ENCODE measurements at places on chromosomes 12 and 14.

DNA sequence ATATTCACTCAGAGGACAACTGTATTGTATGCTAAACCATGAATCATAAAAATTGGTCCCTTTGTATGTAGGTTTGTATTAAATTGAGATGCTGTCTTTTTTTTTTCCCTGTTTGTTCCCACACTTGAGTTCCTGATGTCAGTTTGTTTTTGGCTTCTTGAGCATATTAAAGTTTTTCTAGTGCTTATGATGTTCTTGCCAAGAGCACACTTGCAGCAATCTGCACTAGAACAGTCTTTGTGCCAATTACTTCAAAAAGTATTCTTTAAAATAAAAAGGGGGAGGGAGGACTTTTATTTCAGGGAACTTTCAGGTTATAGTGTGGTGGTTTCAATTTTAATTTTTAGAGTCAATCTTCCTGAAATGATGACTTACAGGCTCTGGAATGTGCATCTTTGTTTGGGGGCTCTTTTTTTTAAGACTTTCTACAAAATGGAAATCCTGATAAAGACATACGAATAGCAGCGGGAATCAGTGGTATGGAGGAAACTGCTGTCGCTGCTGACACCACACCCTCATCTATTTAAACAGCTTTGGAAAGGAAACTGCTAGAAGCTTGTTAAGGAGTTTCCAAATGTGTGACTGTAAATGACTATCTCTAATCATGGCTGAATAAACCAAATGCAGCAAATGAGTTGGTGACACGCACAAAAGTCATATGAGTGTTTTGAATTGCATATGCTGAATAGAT lies 188.6 kb downstream of the EGLN3 start:
- DNase-seq = no peak

DNA sequence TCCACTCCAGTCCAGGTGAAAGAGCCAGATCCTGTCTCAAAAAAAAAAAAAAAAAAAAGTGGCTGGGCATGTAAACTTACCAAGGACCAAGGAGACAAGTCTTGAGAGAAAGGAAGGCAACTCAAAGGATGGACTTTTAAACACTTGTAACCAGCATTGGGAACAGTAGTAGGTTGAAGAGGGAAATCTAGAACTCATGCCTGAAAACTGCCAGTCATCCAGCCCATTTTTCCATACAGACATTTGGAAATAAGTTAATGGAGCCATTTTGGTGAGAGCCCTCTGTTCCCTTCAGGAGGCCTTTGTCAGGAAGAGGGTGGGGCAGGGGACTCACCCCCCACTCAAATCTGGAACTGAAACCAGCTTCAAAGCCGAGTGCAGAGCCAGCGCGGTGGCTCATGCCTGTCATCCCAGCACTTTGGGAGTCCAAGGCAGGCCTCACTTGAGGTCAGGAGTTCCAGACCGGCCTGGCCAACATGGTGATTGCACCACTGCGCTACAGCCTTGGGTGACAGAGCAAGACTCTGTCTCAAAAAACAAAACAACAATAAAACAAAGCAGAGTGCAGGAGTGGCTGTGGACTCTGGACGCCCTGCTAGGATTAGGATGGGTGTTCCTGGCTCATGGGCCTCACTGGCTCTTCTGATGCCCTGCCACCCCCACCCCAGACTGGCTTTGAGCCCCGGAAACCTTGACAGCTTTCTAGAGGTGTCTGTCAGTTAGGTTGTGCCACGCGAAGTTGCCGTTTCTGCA lies 1.6 kb upstream of the MLXIP start:
- no peak for DNase-seq

DNA sequence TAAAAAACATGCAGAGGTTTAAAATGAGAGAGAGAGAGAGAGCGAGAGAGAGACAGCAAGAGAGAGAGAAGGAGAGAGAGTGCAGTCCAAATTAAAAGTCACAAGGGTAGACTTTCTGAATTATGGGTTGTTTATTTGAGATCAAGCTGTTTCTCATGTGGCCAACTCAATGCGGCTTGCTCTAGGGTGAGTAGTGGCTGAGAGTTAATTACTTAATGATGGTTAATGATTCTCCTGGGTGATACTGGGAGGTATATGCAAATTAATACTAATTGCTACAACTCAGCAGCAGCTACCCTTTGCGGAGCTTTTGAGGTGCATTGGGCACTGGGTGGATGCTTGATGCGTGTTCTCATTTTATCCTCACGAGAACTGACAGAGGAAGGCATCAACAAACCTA lies 122.1 kb upstream of the NOS1 start:
- DNase-seq = no peak

DNA sequence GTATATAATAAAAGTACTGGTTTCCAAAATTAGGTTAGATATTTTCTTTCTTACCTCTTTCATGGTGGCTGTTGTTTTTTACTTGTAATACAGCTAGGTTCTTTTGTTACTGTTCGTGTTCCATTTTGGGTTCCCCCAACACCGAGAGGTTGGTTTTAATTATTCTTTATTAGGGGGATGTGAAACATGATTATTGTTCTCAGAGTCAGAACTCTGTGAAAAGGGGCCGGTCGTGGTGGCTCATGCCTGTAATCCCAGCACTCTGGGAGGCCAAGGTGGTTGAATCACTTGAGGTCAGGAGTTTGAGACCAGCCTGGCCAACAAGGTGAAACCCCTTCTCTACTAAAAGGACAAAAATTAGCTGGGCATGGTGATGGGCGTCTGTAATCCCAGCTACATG lies 108.1 kb downstream of the BICD1 start:
- DNase-seq = no peak
